ENCODE measurements at places on chromosomes 5 and 9.

DNA sequence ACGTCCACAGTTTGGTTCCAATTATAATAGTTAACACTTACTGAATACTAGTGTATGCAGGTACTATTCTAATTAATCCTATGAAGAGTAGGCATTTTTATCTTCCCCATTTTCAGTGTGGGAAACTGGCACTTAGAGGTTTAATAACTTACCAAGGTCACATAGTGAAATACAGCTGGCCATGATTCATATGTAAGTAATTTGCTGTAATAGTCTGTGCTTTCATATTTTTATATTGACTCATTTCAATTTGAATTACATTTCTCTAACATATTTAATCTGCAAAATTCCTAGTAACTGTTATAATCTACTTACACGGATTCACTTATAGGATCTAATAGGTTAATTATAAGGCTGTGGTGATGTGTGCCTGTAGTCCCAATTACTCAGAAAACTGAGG lies 19.4 kb downstream of the CCNH start:
- DNase-seq = no peak

DNA sequence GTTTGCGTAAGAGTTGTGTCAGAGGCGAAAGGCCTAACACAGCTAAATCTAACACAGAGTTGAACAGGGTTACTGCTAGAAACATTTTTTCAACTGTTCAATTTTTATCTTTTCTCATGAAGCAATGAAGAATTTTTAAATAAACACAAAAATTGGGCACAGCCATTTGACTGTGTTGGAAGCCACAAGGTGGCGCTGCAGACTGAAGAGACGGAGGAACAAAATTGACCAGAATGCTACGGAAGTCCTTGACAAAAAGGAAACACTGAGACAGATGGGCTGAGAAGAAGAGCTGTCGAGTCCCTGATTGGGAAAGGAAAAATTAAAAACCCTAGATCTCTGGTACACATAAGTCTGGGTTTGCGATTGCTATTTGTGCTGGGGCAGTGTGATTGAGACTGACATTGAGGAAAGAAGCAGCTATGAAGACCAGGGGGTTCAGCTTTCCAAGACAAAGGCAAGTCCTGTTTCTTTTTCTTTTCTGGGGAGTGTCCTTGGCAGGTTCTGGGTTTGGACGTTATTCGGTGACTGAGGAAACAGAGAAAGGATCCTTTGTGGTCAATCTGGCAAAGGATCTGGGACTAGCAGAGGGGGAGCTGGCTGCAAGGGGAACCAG lies at the start of gene PCDHB9:
Gene PCDHB9, plus strand, starts transcription at position 265 of the 616 bp plus-strand sequence. Its CDS starts 158 bp downstream, at position 423.
- peak; percentile 35 for DNase-seq

- no peak for DNase-seq
These were observed 44.7 kb downstream of the ERAP1 start for GRCh38 chr5:96763026-96763425.

- DNase-seq = no peak
These were observed 18.8 kb downstream of the RGS3 start for GRCh38 chr9:113482341-113482740.

- DNase-seq = no peak
These were observed 176.5 kb upstream of the SLC24A2 start for GRCh38 chr9:19965336-19965735.

Data from stimulated activated CD4-positive, alpha-beta T cell treated with anti-CD3 and anti-CD28 coated beads, Interleukin-2, amount 100 ng/mL, for 24 hours (primary cell).